ENCODE measurements at places on chromosomes 3 and 15.

- DNase-seq: no peak
These were observed 8.6 kb downstream of the PODXL2 start for GRCh38 chr3:127637546-127637945.

DNA sequence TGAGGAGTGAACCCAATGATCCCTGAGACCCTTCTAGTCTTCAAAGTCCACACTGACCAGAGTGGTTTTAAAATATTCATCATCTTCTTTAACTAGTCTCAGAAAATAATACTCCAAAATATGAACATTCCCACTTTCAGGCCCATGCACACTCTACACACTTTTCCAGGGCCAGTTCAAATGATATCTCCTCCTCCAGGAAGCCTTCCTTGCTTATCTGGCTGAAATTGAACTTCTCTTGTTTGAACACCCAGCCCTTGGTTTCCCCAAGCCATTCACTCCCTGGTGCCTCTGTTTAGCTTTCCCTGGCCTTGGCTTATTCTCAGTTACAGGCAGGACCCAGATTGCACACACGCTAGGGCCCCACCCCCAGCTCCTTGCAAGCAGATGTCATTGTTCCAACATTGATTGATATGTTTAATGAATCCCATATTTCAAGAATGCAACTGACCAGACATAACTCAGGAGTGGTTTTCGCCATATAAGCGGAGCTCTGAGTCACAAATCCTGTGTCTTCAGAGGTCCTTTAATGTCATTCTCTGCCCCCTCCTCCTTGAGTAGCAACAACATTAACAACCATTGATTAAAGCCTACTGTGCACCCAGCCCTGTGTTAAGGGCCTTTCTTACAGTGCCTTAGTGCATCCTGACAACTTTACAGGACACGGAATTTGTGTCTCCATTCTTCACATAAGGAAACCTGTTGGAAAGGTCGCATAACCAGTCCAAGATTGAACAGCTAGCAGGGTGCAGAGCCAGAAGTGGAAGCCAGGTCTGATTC, 2.1 kb downstream of the ITGA11 start:
- no peak for DNase-seq

DNA sequence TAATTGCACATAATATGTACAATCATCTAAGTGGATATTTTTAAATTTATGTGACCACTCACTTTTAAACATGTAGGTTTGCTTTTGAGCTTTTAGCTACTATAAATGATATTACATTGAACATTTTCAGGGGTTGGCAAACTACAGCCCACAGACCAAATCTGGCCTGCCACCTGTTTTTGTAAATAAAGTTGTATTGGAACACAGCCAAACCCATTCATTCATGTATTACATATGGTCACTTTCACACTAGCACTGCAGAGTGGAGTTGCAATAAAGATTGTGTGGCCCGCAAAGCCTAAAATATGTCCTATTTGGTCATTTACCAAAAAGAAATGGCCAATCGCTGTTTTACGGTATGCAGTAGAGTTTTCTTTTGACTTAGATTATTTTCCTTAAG, 21.2 kb downstream of the CMTM7 start:
- no peak for DNase-seq

- peak; percentile 15 for DNase-seq
These were observed 29.0 kb downstream of the ANP32A start for GRCh38 chr15:68791431-68792283.

DNA sequence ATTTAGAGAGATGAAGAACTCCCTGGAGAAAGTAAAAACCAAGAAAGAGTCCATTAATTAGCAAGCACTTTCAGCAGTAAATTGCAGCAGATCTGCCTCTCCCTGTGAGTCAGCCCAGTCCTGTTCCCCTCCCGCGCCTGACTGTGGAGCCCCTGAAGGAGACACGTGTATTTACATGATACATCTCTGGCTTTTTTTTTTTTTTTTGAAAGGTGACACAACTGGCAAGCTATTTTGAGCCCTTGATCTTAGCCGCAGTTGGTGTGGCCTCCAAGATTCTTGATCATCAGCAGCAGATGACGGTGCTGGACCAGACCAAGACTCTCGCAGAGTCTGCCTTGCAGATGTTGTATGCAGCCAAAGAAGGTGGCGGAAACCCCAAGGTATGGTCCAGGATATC, 271.8 kb upstream of the TPM1 start:
- no peak for DNase-seq

GRCh38 chr15:77473328-77473727, 52.6 kb downstream of the HMG20A start:
- DNase-seq: no peak

DNA sequence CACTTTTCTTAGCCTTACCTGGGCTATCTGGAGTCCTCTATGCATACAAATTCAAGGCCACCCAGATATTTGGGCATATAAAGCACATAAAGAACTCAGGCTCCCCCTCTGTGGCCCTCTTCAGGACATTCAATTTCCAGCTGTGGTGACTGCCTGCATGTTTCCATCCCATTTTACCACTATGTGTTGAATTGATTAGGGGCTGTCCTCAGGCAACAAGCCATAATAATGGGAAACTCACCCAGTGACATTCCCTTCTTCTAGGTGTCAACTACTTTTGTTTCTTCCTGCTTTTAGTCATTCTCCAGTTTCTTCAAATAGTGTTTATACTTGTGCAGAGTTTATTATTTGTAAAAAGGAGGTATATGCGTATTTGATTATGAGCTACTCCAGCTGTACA, 18.0 kb downstream of the NRG4 start:
- DNase-seq: no peak

GRCh38 chr3:45597581-45597980, 3.0 kb downstream of the LIMD1 start:
- DNase-seq: no peak

- DNase-seq: no peak
These were observed 489.7 kb downstream of the MAGI1 start for GRCh38 chr3:65548848-65549625.

DNA sequence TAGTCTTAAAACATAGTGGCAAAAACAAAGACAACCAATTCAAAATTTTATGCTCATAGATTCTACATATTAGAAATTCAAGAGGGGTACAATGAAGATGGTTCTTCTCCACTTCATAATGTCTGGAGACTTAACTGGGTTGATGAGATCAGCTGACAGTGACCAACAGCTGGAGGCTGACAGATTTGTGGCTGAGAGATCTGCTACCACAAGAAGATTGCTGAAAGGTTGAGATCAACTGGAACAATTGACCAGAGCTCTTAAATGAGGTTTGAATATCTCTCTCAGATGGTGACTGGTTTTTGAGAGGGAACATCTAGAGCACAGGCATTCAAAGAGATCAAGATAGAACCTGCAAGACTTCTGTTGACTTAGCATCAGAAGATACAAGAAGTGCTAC, 254.1 kb upstream of the ARPP21 start:
- DNase-seq: no peak

DNA sequence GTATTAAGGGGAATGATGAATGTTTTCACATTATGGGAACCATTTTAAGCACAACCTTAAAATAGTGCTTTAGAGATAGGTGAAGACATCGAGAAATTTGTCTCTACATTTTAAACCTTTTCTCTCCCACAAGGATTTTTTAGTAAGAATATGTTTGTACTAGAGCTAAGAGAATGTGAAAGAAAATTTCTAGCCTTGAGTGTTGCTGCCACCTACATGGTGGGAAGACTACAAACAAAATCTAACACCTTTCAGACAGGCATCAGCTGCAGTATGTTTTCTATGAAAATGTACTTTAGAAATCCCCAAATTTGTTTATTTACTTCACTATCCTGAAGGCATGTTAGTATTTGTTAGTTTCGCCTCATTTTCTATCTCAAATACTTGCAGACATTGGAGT, 247.4 kb downstream of the WDR72 start:
- DNase-seq: no peak
